CD8-positive, alpha-beta memory T cell (primary cell): ENCODE measurements at places on chromosomes 7 and 10. TPM values are rescaled to one million over a fixed set of nuclear protein-coding genes. Genes with fewer than 3 reads are reported as not detected.

Gene DENND2A
- polyA plus RNA-seq: not detected

Gene ZPBP
- polyA plus RNA-seq: not detected

Gene MMD2
- polyA plus RNA-seq: not detected

Gene IMPDH1
- 48.3 TPM for polyA plus RNA-seq

Gene HTR7
- not detected for polyA plus RNA-seq

Gene PGAM2
- polyA plus RNA-seq: not detected

Gene FIGNL1
- 6.8 TPM for polyA plus RNA-seq

Gene GLI3
- 0.16 TPM for polyA plus RNA-seq

- H3K36me3 ChIP-seq: no peaks in the 10 kb centered on the region
- no peak overlapping the region for H3K27ac ChIP-seq
- no peak overlapping the region for H3K4me3 ChIP-seq
Measured at GRCh38 chr7:15751191-15751701, 64.8 kb upstream of the MEOX2 start.

DNA sequence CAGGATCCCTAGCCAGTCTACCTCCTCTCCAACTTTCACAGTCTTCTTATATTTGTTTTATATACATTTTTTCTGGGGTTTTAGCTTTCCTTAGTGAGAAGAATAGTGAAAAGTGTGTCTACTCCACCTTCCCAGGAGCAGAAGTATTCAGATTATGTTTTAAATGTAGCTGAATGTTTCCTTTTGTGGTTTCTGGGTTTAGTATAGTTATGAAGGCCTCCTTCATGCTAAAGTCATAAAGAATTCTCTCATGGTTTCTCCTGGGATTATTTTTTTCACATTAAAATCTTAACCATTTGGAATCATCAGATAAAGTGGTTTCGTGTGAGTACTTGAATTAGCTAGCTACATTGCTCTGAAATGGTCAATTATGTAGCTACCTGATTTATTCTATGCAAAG, 50.9 kb downstream of the ANKMY2 start:
- H3K36me3 ChIP-seq: no peaks in the 10 kb centered on the region
- no peaks in the 10 kb centered on the region for H3K27me3 ChIP-seq
- H3K4me3 ChIP-seq: no peak overlapping the region
- DNase-seq: no peak

- no peaks in the 10 kb centered on the region for H3K27me3 ChIP-seq
- H3K36me3 ChIP-seq: no peaks in the 10 kb centered on the region
- DNase-seq: no peak
- H3K4me1 ChIP-seq: no peaks in the 10 kb centered on the region
- H3K27ac ChIP-seq: no peak overlapping the region
Measured at GRCh38 chr7:83957333-83957732, 237.3 kb downstream of the SEMA3A start.

DNA sequence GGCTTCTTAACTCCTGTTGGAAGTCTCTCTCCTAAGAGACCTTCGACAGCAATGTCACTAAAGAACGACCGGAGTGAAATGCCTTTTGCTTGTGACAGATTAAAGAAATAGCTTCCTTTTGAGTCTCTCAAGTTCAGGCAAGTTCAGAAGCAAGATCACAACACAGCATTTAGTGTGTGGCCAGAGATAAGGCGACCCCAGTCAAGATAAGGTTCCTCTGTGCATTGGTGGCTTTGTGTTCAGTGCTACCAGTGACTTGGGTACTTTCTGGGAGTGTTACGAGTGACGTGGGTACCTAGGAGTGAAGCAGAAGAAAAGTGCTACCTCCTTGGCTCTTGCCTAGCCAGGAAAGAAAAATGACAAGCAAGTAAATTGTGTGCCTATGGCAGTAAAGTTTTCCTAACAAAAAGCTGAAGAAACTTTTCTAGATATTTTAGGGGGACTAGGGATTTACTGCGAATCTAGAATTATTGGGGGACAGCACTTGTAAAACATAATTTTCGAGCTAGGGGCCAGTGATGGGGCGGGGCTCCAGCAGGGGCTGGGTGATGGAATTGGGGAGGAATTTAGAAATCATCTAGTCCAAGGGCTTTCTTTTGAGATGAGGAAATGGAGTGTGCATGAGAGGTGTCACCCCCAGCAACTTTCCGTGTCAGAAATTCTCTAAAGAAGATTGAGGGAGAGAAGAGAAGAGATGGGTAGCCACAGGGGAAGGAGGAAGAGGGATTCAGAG, 191.9 kb upstream of the LYZL2 start:
- H3K4me1 ChIP-seq: no peaks in the 10 kb centered on the region
- no peaks in the 10 kb centered on the region for H3K36me3 ChIP-seq
- no peak for DNase-seq
- H3K4me3 ChIP-seq: no peak overlapping the region

DNA sequence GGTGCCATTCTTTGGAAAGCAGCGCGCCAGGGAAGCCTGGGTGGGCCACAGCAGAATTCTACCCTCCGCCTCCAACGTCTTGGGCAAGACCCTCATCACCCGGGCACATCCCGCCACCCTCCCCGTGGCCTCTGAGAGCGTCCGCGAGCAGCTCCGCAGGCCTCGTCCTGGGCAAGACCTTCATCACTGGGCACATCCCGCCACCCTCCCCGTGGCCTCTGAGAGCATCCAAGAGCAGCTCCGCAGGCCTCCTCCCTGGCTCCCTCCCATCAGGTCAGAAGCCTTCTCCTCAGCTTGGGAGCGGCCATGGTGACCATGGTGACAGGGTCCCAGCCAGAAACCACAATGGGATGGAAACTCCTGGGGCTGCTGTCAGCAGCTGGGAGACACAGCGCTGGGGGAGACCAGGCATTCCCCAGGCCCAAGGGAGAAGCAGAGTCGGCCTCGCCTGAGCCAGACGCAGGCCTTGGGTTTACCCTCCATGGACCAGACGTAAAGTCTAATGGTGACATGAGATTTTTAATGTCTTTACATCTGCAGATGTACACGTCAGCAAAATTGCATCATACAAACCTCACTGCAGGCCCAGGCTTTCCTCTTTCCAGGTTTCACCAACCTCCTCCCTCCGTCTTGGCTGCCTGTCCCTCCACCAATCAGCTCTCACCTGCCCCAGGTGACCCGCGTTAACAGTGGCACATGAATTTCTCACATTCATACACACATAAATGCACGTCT, 55.1 kb upstream of the PPP2R2D start:
- H3K4me3 ChIP-seq: no peak overlapping the region
- no peaks in the 10 kb centered on the region for H3K36me3 ChIP-seq
- no peak overlapping the region for H3K27ac ChIP-seq
- no peak for DNase-seq
- no peaks in the 10 kb centered on the region for H3K27me3 ChIP-seq

DNA sequence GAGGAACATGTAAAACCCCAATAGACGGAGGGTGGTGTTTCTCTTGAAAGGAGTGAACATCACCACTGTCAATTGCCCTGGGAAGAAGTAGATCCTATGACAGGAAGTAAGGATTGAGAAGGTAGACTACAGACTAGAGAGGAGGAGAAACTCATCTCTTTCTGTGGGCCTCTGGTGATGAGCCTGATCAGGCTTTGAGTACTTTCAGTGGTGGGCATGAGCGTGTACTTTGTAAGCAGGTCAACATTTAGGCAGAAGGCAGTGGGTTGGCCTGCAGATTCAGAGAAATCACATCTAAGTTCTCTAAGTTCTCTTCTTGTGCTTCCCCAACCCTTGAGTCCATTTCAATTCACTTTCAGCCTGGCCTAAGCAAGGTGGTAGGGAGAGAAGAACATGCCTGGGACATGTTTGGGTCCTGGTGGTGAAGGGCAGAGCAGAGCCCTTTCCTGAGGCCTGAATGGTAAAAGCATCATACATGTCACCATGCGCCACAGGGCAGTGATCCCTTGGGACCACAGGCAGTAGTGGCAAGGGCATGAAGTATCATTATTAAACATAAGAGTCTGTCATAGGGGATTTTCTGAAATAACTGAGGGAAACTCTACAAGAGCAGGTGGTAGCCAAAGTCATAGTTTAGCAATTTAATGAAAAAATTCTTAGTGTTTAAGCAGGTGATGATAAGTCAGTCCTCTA, 56.4 kb upstream of the ANKRD1 start:
- DNase-seq: no peak
- no peaks in the 10 kb centered on the region for H3K36me3 ChIP-seq
- H3K27me3 ChIP-seq: no peaks in the 10 kb centered on the region
- H3K4me3 ChIP-seq: no peak overlapping the region

- H3K4me1 ChIP-seq: no peaks in the 10 kb centered on the region
- no peak for DNase-seq
- H3K27me3 ChIP-seq: no peaks in the 10 kb centered on the region
Measured at GRCh38 chr7:69282946-69283345, 315.3 kb upstream of the AUTS2 start.

DNA sequence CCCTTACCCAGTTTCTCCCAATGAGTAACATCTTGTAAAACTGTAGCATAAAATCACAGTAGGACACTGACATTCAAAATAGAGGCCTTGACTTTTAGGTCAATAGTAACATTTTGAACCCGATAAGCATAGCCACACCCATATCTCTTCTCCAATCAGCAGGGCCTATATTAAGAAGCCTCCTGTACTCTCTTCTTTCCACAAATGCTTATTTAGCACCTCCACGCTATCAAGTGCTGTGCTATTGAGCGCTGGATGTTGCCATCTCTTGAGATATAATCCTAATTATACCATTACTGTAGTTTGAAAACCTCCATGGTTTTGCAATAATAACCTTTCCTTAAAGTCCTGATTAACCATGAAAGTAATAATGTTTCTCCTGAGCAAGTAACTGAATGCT, 40.1 kb upstream of the CBLL1 start:
- no peak overlapping the region for H3K27ac ChIP-seq
- no peak overlapping the region for H3K4me3 ChIP-seq
- H3K36me3 ChIP-seq: no peaks in the 10 kb centered on the region
- no peak for DNase-seq
- no peaks in the 10 kb centered on the region for H3K4me1 ChIP-seq

- peak; percentile 18 for DNase-seq
- H3K4me3 ChIP-seq: no peak overlapping the region
- H3K36me3 ChIP-seq: no peaks in the 10 kb centered on the region
- peaks cover 5% of the 10 kb centered on the region for H3K27me3 ChIP-seq
- no peaks in the 10 kb centered on the region for H3K4me1 ChIP-seq
Measured at GRCh38 chr10:97708976-97709946, 4.3 kb upstream of the MARVELD1 start.

DNA sequence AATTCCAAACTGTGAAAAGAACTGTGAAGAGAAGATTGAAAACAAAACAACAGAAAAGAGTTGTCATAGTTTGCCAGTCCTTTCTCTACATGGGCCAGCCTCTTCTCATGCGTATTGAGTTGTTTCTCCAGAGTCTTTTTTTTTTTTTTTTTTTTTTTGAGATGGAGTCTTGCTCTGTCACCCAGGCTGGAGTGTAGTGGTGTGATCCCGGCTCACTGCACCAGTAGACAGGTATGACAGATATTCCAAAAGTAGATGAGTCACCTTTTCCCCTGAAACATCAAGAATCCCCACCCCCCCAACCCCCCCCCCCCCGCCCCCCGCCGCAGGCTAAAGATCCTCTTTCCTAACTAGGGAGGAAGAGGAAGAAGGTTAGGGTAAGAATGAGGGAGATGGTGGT, 15.6 kb upstream of the KMT2C start:
- DNase-seq: no peak
- H3K27ac ChIP-seq: no peak overlapping the region
- H3K36me3 ChIP-seq: no peaks in the 10 kb centered on the region
- H3K4me1 ChIP-seq: no peaks in the 10 kb centered on the region
- H3K27me3 ChIP-seq: no peaks in the 10 kb centered on the region

GRCh38 chr10:96325719-96326373, 21.6 kb downstream of the DNTT start:
- DNase-seq: no peak
- H3K4me3 ChIP-seq: no peak overlapping the region
- no peaks in the 10 kb centered on the region for H3K4me1 ChIP-seq
- no peaks in the 10 kb centered on the region for H3K27me3 ChIP-seq

- no peak for DNase-seq
- no peak overlapping the region for H3K27ac ChIP-seq
- no peaks in the 10 kb centered on the region for H3K27me3 ChIP-seq
- no peak overlapping the region for H3K4me3 ChIP-seq
Measured at GRCh38 chr7:134154581-134155130, 27.5 kb downstream of the LRGUK start.

- H3K4me1 ChIP-seq: no peaks in the 10 kb centered on the region
- no peak overlapping the region for H3K4me3 ChIP-seq
- H3K27me3 ChIP-seq: no peaks in the 10 kb centered on the region
- DNase-seq: no peak
Measured at GRCh38 chr10:52232561-52233350, 81.3 kb upstream of the DKK1 start.

- H3K4me1 ChIP-seq: no peaks in the 10 kb centered on the region
- DNase-seq: no peak
- no peak overlapping the region for H3K27ac ChIP-seq
Measured at GRCh38 chr10:48611133-48611532, 6.3 kb upstream of the ARHGAP22 start.

- DNase-seq: peak; percentile 90
- no peaks in the 10 kb centered on the region for H3K4me1 ChIP-seq
- no peaks in the 10 kb centered on the region for H3K27me3 ChIP-seq
- no peak overlapping the region for H3K4me3 ChIP-seq
- no peaks in the 10 kb centered on the region for H3K36me3 ChIP-seq
- peak overlapping the region; percentile 83 for H3K27ac ChIP-seq
Measured at GRCh38 chr7:74061840-74062539, 21.6 kb upstream of the LIMK1 start.

- no peaks in the 10 kb centered on the region for H3K27me3 ChIP-seq
- no peaks in the 10 kb centered on the region for H3K4me1 ChIP-seq
- H3K4me3 ChIP-seq: no peak overlapping the region
- H3K36me3 ChIP-seq: no peaks in the 10 kb centered on the region
- DNase-seq: no peak
- no peak overlapping the region for H3K27ac ChIP-seq
Measured at GRCh38 chr10:359762-360161, 224.5 kb downstream of the ZMYND11 start.

- H3K36me3 ChIP-seq: no peaks in the 10 kb centered on the region
- H3K4me1 ChIP-seq: no peaks in the 10 kb centered on the region
- H3K27me3 ChIP-seq: no peaks in the 10 kb centered on the region
- no peak overlapping the region for H3K27ac ChIP-seq
- no peak for DNase-seq
Measured at GRCh38 chr7:28580665-28581064, 168.3 kb downstream of the CREB5 start.

- no peak overlapping the region for H3K4me3 ChIP-seq
- no peak for DNase-seq
- H3K27ac ChIP-seq: no peak overlapping the region
- H3K27me3 ChIP-seq: peaks cover 31% of the 10 kb centered on the region
Measured at GRCh38 chr7:27143950-27144780, 684 bp upstream of the HOXA5 start.

DNA sequence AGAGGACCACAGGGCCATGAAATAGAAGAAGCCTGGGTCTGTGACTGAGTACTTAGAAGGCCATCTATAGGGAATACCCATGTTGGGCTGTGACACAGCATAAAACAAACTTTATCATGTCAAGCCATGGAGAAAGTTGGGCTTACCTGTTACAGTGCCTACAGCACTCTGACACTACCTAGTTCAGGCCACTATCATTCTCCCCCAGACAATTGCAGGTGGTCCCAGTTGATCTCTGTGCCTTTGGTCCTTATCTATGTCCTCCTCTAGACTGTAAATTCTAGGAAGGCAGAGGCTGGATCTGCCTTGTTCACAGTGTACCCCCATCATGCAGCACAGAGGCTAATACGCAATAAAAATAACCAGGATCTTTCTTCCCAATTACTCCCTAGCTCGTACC, 69.1 kb downstream of the GCC1 start:
- no peaks in the 10 kb centered on the region for H3K4me1 ChIP-seq
- H3K27ac ChIP-seq: no peak overlapping the region
- no peaks in the 10 kb centered on the region for H3K36me3 ChIP-seq
- no peak for DNase-seq

GRCh38 chr10:78426181-78426580, 392.5 kb downstream of the RPS24 start:
- no peak overlapping the region for H3K4me3 ChIP-seq
- no peaks in the 10 kb centered on the region for H3K27me3 ChIP-seq
- H3K4me1 ChIP-seq: no peaks in the 10 kb centered on the region
- H3K27ac ChIP-seq: no peak overlapping the region
